ENCODE measurements at places on chromosomes 16 and 17.

DNA sequence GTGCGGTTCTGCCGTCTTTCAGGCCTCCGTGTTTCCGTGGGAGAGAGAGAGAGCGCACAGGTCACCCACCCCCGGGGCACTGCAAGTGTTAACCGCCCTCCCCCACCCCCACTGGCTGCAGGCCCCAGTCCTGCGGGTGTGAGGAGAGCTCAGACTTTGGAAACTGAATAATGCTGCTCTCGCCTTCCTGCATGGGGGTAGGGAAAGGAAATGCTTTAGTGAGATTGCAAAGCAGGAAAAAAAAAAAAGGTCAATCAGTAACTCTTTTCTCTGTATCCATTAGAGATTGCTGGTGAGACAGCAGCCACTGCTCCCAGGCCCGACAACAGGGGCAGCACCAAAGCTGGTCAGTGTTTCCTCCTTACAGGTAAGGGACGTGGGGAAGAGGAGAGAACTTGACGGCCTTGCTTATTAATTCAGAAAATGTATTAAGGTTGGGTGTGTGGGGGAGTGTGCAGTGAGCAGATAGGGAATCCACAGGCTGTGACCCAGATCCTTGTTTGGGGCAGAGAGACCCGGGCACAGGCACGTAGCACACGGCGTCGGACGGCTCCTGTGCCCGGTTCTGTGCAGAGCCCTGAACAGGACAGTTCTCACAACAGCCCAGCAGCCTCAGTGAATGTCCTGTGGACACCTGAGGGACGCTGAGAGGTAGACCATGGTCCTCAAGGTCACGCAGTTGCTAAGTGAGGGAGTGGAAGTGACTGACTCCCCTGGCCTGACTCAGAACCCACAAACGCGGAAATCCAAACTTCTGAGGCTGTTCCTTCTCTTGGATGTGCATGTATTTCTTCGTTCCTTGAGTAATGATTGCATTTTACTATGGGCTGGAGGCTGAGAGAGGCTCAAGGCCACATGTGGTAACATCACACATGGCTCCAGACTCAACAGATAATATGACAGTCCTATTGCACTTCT is 156.5 kb downstream of the FOXL1 start:
- DNase-seq, result no peak

GRCh38 chr17:82911822-82912221 is 72.0 kb upstream of the ZNF750 start:
- no peak for DNase-seq

DNA sequence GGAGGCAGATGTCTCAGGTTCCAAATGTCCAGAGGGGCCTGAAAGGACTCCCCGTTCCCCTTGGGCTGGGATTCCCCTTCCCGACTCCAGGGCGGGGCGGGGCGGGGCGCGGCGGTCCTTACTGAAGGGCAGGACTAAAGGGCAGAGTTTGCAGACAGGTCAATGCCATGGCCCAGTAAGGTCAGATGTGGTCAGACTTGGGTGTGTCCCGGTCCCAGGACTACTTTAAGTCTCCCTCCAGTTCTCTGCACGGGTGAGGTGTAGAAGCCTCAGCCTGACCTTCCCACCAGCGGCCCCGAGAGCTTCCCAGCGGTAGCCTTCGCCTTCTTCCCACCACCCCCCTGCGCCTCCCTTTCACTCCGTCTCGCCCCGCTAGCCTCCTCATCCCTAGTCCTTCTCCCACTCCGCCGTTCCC is 532 bp downstream of the KDM6B start:
- no peak for DNase-seq

DNA sequence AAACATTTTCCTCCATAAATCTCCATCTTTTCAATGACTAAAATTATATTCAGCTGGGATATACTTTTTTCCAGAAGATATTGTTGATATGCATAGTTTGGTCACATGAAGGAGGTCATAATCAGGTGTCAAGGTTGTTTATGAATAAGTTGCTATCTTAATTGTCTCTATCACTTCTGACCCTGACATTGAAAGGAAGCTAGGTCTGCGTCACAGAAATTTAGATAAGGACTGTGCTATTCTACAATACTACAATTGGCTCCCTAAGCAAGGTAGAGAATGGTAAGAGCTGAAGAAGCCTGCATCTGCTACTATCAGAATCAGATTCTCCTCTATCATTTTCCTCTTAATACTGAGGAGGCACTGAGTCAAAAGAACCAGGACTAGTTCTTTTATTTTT is 67.5 kb downstream of the CACNG1 start:
- DNase-seq, result no peak

DNA sequence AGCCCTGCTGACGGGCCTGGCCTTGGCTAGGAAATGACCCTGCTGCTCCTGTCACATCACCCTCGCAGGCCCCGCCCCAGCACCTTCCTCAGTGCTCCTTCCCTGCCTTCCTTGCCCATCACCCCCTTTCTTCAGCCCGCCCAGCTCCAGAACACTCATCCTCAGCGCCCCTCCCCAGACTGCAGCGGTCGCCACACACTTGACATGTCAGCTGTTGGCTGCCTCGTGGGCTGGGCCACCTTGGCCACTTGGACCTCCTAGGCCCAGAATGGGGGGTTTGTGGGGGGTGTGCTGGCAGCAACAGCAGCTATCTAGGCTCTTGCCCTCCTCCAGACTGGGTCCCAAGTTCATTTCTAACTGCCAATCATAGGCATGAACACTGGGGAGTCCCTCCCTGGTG is 10.6 kb downstream of the ELMO3 start:
- DNase-seq, result no peak

GRCh38 chr16:50960517-50961202 is 190.4 kb downstream of the SALL1 start:
- no peak for DNase-seq

- DNase-seq, result no peak
Observed at GRCh38 chr17:66690166-66690565, 144.8 kb upstream of the CACNG5 start.

DNA sequence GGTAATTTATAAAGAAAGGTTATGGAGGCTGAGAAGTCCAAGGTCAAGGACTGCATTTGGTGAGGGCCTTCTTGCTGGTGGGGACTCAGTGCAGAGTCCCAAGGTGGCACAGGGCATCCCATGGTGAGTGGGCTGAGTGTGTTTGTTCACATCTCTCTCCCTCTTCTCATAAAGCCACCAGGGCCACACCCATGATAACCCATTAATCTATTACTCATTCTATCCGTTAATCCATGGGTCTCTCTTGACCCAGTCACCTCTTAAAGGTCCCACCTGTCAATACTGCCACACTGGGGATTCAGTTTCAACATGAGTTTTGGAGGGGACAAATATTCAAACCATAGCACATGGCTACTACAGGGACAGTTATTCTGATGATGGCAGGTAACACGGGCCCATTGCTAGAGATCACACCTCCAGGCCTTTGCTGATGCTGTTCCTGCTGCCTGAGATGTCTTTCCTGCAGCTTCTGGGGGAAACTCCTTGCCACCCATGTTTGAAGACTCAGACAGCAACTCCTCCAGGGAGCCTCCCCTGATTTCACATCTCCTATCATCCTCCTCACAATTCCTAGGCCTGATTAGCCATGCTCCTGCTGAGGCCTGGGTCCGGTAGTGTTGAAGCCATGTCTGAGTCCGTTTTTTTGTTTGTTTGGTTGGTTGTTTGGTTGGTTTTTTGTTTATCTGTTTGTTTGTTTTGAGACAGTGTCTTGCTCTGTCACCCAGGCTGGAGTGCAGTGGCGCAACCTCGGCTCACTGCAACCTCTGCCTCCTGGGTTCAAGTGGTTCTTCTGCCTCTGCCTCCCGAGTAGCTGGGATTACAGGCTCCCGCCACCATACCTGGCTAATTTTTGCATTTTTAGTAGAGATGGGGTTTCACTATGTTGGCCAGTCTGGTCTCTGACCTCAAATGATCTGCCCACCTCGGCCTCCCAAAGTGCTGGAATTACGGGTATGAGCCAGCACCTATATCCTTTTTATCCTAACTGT is 16.1 kb downstream of the SOCS1 start:
- DNase-seq, result no peak

- no peak for DNase-seq
Observed at GRCh38 chr16:88338111-88338510, 44.6 kb upstream of the ZNF469 start.

DNA sequence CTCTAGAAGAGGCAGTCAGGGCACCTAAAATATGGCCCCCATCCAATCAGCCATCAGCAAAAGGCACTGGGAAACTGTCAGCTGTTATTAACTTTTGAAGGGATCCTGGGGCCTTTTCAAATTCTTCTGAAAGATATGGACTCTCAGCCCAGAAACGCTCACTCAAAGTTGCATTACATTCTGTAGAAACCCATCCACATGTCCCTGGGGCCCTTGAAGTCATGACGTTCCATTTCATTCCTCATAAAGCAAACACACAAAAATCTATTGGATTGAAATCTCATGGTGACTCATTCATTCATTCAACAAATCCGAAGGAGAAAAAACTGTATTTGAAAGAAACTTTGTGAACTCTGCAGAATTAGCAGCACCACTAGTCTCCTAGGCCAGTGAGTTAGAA is 215.3 kb downstream of the C16orf95 start:
- no peak for DNase-seq

DNA sequence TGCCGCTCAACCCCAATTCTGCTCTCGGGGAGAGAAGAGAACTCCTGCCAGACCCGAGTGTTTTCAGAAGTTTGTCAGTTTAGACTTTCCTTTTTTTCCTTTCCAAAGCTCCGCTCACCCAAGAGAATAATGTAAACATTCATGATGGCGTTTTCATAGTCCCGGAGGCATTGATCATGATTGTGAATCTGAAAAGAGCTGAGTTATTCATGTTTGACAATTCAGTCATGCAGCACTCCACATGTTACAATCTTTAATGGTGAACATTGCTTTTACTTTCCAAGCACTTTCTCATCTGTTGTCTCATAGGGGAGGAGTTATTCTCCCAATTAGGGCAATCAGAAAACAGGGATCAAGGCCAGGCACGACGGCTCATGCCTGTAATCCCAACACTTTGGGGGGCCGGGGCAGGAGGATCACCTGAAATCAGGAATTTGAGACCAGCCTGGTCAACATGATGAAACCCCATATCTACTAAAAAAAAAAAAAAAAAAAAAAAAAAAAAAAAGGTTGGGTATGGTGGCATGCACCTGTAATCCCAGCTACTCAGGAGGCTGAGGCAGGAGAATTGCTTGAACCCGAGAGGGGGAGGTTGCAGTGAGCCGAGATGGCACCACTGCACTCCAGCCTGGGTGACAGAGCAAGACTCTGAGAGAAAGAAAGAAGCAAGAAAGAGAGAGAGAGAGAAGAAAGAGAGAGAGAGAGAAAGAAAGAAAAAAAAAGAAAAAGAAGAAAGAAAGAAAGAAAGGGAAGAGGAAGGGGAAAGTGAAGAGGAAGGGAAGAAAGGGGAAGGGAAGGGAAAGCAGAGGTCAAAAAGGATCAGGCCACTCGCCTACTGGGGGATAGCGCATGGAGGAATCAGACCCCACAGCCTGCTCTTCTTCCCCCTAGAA is 70.0 kb upstream of the TNRC6C start:
- no peak for DNase-seq

DNA sequence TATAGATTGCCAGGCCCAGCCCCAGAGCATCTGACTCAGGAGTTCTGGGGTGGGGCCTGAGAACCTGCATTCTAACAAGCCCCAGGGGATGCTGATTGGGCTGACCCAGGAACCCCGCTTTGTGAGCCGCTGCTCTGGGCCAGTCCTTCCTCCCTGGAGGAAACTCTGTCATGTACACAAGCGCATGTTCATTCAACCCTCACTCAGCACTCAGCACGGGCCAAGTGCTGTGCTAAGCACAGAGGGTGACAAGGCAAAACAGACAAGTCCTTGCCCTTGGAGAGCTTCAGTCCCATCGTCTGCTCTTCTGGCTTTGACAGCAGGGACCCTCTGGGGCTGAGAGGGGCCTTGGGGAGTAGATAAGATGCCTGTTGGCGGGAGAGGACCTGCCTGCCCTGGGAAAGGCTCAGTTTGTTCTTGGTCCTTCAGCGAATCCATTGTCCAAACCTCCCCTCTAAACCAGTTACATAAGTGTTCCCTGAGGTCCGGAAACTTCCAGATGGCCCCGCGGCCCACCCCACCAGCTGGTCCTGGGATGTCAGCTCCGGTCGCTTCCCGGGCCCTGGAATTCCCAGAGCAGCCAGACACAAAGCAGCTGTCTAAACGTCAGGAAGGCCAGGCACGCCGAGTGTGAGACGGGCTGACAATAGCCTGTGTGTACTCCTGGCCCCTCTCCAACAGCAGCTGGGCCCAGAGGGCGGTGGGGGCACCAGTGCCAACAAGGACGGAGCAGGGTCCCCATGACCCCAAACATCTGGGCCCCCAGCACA is 88.8 kb downstream of the ZDHHC7 start:
- DNase-seq, result no peak

- no peak for DNase-seq
Observed at GRCh38 chr16:30644334-30644830, 6.4 kb upstream of the PRR14 start.

GRCh38 chr16:23803591-23804123 is 32.1 kb upstream of the PRKCB start:
- DNase-seq, result no peak

GRCh38 chr17:64498308-64499203 is 1.7 kb upstream of the POLG2 start:
- no peak for DNase-seq

DNA sequence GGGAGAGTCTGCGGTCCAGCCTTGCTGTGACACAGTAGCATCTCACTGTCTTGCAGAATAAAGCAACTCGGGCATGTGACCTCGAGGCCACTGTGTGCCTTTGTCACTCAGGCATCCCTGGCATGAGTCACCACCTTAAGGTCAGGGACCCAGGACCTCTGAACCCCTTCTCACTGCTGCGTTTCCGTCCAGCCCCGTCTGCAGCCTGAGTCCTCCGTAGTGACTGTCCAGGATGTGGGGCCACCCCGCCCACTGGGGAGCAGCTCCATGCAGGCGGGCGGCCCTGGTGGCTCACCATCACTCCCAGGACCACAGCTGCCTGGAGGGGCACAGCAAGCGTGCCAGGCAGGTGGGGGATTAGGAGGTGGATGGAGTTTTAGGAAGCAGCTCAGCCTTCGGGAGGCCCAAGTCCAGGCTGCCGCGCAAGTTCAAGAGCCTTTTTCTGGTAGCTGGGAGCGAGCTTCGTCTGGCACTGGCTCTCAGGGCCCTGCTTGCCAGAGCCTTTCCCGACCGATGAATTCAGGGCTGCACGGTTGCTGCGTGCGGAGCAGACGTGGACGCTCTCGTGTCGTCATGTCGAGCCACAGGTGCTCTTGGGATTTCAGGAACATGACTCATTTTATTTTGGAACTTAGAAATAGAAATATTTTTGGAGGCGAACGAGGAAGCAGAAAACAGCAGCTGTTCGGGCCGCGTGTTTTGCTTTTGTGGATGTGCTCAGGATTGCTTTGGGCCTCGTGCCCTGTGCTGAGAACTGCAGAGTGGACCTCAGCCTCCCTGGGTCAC is 16.8 kb downstream of the KCTD5 start:
- no peak for DNase-seq

- DNase-seq, result no peak
Observed at GRCh38 chr17:61594294-61594825, 3.3 kb upstream of the NACA2 start.
